ENCODE measurements at places on chromosomes 12 and 14.

GRCh38 chr12:117262749-117263148 is 72.5 kb upstream of the FBXO21 start:
- no peak for DNase-seq

DNA sequence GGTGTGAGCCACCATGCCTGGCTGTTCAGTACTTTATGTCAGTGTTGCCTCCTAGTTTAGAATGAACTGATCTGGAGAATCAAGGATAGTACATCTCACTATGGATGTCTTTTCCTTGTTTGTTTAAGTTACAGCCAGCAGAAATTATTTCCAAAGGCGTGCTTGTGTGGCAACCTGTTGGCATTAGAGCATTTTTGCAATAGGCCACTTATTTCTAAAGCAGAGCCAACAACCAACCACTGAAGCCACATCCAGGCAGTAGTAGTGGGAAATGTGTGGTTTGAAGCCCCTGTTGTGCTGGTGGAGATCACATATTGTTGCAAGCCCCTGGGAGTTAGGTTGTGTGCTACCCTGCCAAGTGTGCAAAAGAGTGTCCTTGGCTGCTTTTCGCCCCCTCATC is 3.7 kb downstream of the ANO6 start:
- no peak for DNase-seq

- no peak for DNase-seq
These were observed 67.3 kb downstream of the VCPKMT start for GRCh38 chr14:50049093-50049492.

- DNase-seq: no peak
These were observed 193.3 kb downstream of the RAD51B start for GRCh38 chr14:68012871-68013270.

GRCh38 chr14:68268197-68268596 is 448.6 kb downstream of the RAD51B start:
- no peak for DNase-seq
